ENCODE measurements at places on chromosomes 6 and 20.

DNA sequence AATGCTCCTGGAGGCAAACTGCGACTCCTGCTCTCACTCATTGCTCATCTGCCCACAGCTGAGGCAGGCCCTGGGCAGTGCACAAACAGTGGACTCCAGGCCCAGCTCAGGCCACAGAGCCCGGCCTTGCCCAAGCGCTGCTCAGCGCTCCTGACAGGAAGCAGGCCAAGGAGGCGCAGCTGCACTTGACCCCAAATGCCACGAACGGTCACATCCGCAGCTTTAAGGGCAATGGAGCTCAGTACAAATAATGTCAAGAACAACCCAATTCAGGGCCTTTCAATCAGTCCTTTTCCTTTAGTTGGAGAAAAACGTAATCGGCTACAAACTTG is 33.8 kb downstream of the RRBP1 start:
- DNase-seq: no peak

DNA sequence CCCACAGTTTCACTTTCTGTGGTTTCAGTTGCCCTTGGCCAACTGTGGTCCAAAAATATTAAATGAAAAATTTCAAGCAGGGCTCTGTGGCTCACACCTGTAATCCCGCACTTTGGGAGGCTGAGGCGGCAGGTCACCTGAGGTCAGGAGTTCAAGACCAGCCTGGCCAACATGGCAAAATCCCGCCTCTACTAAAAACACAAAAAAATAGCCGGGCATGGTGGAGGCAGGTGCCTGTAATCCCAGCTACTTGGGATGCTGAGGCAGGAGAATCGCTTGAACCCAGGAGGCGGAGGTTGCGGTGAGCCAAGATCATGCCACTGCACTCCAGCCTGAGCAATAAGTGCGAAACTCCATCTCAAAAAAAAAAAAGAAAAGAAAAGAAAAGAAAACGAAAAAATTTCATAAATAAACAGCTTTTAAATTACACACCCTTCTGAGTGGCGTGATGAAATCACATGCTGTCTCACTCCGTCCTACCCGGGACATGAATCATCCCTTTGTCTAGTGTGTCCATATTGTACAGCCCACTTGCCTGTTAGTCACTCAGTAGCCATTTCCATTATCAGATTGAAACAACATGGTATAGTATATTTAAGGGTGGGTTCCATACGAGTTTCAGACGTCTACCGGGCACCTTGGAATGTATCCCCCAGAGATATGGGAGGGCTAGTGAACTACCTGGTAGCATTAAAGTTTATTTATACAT is 11.7 kb downstream of the PTPRK start:
- DNase-seq: no peak

DNA sequence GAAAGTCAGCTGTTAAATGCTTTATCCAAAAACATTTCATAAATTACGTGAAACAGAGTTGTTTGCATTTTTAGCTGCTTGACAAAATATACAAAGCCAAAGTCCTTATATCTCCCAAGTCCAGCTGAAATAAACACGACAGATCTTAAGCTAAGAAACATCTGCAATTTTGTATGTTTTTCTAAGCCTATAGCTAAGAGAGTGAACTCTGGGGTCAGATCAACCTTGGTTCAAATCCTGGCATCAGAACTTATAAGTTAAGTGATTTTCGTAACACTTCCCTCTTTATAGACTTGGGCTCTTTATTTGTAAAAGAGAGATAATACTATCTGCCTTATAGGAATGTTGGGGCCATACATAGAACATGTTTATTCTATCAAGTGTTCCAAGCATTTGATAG is 176.7 kb downstream of the PTPRK start:
- DNase-seq: no peak

GRCh38 chr6:106882601-106883518 is 91.7 kb downstream of the CD24 start:
- DNase-seq: no peak

DNA sequence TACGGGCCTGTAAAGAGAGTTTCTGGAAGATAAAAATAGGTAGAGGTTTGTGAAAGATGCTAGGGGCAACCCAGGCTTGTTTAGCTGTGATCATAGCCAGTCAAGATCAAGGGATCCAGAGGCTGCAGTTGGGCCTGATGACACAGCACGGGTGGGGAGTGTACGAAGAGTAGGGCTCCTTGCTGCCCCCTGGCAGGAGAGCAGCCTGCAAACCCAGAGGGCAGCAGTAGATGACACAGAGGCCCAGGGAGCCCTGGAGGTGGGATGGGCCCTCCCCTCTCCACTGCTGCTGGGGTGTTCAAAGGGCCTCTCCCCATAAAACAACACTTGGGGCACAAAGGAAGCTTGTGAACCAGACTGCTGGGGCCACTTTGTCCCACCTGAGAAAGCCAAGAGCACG is 47.2 kb downstream of the VEGFA start:
- no peak for DNase-seq

DNA sequence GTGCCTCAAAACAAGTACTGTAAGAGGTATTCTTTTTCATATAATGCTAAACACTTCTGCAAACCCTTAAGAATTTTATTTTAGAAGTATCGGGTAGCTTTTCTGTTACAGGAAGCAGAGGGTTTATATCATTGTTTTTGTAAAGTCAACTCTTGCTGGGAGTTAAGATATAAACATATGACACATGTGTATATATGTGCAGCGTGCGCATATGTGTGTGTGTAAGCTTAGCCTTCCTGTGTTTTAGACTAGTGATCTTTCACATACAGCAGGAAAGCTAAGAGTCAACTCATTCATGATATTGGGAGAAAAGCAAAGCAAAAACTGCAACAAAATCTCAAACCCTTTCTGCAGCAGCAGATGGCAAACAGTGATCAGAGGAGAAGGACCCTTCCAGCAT is 102.4 kb downstream of the ARID1B start:
- no peak for DNase-seq

- DNase-seq: no peak
These were observed 212.1 kb downstream of the WDR27 start for GRCh38 chr6:169489563-169490245.

DNA sequence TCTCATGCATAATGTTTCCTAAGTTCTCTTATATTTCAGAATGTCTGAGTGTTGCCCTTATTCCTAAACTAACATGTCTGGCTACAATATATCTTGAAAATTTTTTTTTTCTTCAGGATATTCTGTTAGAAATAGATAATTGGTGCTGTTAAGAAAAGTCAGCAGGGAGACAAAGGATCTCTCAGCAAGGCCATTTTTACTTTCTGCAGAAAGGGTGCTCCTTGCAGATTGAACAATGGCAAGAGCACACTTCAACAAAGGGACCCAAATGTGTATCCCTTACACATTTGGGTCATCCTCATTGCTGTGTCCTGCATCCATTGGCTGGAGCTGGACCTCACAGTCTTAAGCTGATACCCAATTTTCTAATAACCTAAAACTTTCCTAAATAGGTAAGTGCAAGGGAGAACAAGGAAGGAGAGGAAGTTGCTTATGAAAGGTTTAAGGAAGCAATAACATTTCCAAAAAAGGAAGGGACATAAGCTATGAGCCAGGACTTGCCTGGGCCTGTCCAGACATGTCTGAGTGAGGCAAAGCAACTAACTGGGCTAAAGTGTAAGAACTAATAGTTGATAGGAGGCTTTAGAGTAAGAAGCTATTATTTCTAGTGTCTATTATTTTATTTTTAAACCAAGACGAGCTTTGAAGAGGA is 429.6 kb downstream of the BCKDHB start:
- no peak for DNase-seq

- no peak for DNase-seq
These were observed 36.0 kb downstream of the TIAM2 start for GRCh38 chr6:155031091-155031490.

- DNase-seq: no peak
These were observed 67.4 kb downstream of the ECT2L start for GRCh38 chr6:138863321-138863720.

DNA sequence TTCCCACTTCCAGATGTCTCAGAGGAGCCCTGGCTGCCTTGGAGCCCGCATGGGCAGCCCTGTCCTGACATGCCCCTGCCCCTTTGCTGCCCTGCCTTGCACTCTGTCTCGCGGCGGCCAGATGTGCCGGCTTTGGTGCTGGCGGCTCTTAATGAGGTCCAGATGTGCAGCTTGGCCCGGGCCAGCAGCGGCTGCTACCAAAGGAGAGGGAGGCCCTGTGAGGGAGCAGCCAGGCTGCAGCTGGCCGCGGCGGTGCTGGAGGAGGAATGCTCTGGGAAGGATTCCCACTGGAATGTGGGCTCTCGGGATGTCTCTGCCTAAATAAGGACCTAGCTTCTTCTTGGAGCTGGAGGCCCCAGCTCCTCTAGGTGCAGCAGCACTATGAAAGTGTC is 72.4 kb downstream of the FGD2 start:
- no peak for DNase-seq

DNA sequence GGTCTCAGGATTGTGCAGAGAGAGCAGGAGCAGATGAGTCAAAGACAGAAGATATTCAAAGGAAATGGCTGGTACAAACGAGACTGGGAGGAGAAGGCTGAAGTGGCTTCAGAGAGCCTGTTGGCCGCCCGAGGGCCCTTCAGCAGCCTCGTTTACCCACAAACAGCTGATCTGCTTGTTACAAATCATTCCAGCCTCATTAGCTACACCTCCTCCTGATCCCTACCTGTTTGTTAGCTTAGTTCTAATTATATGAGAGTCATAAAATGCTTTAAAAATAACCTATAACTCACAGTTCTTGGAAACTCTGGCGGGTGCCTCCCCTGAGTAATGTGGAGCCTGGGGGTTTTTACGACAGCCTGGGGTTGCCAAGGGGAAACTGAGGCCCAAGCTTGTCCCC is 12.6 kb downstream of the GLP1R start:
- no peak for DNase-seq

GRCh38 chr6:122789182-122790027 is at the start of gene SMPDL3A:
Gene SMPDL3A, plus strand, starts transcription at chr6:122789258. Its CDS starts 89 bp downstream, at chr6:122789347.
- peak; percentile 7 for DNase-seq

GRCh38 chr20:63402860-63403220 is 41.7 kb upstream of the CHRNA4 start:
- no peak for DNase-seq

- DNase-seq: no peak
These were observed 47.6 kb downstream of the AGPAT4 start for GRCh38 chr6:161226009-161226964.

- no peak for DNase-seq
These were observed 266.0 kb upstream of the CITED2 start for GRCh38 chr6:139640448-139640847.

Data from GM18507 (cell line).